Renal cortex interstitium (tissue), 15 donors: ENCODE measurements at places on chromosomes 16 and 17. TPM values are rescaled to one million over a fixed set of nuclear protein-coding genes. Genes with fewer than 3 reads are reported as not detected.

- no peak for DNase-seq
These were observed 5.0 kb upstream of the TLCD2 start for GRCh38 chr17:1714980-1715802.

DNA sequence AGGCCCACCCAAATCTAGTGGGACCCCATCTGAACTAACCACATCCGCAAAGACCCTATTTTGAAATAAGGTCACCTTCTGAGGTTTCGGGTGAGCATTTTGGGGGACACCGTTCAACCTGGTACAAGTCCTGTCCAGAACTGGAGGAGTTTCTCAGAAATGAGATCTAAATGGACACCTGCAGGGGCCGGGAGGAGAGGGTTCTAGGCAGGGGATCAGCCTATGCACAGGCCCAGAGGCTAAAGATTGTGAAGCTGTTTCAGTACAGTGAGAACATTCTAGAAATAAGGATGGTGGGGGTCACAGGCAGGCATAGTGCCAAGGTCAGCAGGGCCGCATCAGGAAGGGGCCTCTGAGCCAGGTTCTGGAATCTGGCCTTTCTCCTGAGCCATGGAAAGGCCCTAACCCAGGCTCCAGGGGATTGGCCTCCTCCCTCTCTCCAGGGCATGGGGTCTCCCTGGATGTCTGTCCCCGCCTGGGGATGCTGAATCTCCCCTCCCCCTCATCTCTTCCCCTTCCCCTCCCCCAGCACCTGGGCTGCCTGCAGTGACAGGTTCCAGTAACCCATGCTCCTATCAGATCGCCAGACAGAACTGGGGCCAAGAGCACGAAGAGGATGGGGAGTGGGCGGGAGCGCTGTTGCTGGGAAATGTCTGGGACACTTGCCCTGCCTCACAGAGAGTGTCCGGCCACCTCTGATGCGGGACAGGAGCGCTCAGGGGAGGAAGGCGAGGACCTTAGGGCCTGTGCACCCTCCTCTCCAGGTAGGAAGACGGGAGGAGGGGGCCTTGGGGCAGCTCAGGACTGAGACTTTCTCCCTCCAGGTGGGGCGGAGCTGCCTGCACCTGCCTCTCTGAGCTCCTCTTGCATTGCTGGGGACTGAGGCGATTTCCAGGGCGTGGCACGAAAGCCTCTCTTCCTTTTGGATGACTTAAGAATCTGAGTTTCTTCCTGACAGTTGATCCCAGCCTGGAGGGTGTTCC is 321.4 kb upstream of the TNRC6C start:
- no peak for DNase-seq

GRCh38 chr17:5591966-5592365 is 7.7 kb upstream of the NLRP1 start:
- DNase-seq: no peak

DNA sequence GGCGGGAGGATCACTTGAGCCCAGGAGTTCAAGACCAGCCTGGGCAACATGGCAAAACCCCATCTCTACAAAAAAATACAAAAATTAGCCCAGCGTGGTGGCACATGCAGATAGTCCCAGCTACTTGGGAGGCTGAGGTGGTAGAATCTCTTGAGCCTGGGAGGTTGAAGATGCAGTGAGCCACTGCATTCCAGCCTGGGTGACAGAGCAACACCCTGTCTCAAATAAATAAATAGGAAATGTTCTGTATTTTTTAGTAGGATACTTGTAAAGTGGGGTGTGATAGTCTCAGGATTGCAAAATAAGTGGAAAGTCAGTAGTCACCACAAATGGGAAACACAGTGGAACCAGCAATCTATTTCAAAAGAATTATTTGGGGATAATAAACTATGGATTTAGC is 4.0 kb downstream of the RSPRY1 start:
- no peak for DNase-seq

GRCh38 chr17:61053469-61053868 is 346.2 kb upstream of the TBX2 start:
- DNase-seq: no peak

DNA sequence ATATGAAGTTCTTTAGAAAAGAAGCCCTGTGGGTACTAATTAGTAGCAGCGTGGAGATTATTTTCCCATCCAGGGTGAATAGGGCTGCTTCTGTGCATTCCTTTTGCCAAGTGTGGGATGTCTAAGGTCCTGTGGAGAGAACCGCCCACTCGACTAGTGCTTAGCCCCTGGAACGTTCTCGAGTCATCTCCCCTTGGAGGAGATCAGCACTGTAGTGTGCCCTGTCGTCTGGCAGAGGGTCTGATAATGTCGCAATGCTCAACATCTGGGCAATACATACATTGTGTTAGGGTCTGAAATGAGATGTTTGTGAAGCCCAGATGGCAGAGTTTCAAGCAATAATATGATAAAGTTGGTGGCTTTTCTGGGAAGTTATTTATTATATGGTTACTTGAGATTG is 64.8 kb downstream of the SPECC1 start:
- no peak for DNase-seq

DNA sequence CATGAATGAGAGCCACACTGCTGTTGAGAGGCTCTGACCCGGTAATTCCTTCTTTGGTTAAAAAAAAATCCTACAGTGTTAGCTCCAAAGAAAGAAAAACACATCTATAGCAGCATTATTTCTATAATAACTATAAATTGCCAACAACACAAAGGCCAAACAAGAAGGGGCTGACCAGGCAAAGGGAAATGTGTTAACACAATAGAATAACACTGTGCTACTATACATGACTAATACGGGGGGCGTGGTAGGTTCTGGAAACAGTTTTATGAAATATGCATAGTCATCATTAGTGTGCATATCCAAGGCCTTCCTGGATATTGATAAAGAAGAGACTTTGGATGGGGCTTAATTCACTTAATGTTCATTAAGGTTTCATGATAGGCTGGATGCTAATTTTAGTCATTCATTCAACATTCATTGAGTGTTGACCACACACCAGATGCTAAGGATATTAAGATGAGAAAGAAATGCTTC is 50.0 kb upstream of the CCL1 start:
- DNase-seq: no peak

- no peak for DNase-seq
These were observed 210.4 kb upstream of the ELAC2 start for GRCh38 chr17:13228225-13228624.

DNA sequence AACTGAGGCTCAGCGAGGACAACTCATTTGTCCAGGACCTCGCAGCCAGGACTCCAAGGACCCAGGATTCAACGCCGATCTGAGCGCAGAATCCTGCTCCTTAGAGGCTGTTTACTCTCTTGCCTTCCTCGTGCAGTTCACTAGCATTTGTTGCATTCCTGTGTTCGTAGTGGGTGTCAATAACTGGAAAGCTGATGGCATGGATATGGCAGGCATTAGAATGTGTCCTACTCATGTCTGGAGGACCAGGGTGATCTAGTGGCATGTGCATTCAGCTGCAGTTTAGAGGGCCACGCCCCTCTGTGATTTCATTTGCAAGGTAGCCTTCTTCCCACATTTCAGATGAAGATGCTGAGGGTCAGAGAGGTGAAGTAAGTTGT is 510 bp downstream of the CRISPLD2 start:
- no peak for DNase-seq

DNA sequence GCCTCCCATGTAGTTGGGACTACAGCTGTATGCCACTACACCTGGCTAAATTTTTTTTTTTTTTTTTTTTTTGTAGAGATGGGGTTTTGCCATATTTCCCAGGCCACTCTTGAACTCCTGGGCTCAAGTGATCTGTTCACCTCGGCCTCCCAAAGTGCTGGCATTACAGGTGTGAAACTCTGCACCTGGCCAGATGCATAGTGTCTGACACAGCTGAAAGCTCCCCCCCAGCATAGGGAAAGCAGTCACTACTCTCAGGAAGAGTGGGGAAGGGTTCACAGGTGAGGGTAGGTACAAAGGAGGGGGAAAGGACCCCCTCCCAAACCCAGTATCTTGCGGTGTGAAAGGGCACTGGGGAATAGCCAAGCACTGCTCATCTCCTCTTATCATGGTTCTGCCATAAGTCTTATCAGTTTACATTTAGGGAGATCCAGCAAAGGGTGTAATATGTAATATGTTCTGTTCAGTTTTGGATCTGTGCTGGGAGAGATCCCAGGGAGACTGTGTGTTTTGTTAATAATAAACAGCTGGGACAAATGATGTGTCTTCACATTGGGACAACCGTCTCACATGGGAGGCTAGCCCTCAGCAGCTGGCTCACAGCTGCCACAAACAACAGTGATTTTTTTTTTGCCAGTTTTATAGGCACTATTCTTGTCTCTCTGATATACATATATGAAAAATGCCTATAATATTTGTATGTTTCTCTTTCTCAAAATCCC is 6.8 kb upstream of the CAVIN1 start:
- no peak for DNase-seq

DNA sequence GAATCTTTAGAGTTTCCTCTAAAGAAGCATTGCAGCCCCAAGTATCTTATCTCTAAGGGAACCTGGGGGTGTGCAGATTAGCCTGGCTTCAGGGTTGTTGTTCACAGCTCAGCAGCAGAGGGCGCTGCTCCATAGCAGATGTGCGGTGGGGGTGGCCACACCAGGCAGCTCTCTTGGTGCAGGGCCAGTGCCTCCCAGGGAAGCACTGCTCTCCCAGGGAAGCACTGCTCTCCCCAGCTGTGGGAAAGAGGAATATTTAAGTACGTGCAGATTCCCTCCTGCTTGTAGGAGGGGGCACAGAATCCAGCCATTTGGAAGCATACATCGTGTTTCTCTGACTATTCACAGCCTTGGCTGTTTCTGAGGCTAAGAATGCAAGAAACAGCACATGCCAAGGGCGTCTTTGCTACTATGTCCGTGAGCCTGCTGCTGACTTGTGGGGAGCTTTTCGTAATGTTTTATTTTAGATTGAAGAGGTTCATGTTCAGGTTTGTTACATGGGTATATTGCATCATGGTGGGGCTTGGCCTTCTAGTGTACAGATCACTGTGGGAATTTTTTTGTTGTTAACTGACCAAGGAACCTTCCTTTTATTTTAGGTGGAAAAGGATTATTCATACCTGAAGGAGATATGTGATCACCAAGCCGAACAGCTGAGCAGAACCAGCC is 217.8 kb downstream of the SPECC1 start:
- peak; percentile 61 for DNase-seq

- no peak for DNase-seq
These were observed 33.1 kb downstream of the CNGB1 start for GRCh38 chr16:57937861-57938260.

DNA sequence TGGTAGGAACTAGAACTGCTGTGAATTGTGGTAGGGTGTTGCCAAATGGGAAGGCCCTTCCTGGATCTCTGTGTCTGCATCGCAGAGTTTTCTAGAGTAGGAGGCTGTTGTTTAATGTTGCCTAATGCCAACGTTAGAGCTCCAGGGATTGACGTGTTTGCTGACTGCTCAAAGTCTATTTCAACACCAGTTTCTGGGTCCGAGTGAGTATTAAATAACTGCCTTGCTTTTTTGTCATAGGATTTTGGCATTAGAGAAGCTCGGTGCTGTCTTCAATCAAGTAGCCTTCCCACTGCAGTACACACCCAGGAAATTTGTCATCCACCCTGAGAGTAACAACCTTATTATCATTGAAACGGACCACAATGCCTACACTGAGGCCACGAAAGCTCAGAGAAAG is 40.0 kb downstream of the SF3B3 start:
- no peak for DNase-seq

GRCh38 chr16:3054965-3055733 is 8.8 kb downstream of the MMP25 start:
- DNase-seq: no peak

GRCh38 chr16:30147843-30148510 is 25.0 kb upstream of the MAPK3 start:
- DNase-seq: no peak

DNA sequence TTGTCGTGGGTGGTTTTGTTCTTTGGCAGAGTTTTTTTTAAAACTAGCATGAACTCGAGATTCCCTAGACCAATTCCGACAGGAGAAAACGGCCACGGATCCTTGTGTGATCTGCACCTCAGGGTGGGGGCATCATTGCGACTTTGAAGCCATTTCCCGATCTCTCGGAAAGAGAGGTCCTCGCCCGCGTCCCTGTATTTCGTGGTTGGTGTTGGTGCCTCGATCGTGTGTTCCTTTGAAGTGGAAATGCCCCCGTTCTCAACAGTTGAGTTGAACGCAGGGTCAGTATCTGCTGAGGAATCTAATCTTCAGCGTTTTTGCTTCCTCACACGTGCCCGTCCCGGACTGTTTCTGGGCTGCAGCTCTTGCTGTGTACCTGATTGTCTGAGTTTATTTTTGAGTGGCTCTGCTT is 1.1 kb downstream of the CRAMP1 start:
- no peak for DNase-seq

DNA sequence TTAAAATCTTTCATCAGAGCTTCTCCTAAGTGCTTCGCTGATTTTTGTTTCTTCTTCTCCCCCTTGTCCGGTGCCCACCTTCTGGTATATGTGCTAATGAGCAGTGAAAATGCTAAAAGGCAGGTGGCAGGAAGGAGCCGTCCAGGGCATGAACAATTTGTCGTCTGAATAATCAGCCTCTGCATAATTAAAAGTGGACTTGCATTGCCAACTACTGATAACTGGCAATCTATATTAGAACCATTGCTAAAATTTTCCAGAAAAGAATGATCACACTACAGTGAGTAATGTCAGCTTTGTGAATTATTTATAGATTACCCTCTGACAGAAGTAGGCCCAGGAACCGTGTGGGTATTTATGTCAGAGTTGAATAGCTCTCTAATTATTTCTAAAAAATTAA is 28.1 kb downstream of the SERPINF1 start:
- no peak for DNase-seq

DNA sequence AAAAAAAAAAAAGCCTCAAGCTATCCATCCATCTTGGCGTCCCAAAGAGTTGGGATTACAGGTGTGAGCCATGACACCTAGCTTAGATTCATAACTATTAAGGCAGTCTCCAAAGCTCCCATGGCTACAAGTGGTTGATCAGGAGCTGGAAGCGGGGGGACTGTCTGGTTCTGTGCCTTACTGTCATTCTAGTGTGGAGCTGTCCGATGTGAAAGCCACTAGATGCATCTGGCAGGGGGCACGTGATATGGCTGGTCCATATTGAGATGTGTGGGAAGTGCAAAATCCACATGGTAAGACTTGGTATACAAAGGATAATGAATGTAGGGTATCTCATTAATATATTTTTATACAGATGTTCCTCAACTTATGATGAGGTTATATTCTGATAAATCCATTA is 38.7 kb downstream of the KPNA2 start:
- no peak for DNase-seq

DNA sequence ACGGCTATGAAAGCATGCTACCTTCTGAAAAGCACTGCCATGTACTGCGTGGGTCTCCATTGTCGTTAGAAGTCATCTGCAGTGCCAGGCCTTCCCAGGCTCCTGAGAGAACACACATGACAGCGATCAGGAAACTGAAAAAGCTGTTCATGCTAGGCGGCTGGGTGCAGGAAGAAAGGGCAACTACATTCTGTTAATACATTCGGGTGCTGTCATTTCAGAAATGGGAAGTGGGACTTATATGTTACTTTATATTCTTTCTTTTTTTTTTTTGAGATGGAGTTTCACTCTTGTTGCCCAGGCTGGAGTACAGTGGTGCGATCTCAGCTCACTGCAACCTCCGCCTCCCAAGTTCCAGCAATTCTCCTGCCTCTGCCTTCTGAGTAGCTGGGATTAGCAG is 19.9 kb downstream of the CFAP20 start:
- DNase-seq: no peak

SRR gene
- polyA plus RNA-seq: 22.9 TPM

VWA3A gene
- polyA plus RNA-seq: 2.1 TPM

CLDN7 gene
- 41.1 TPM for polyA plus RNA-seq

ERBB2 gene
- polyA plus RNA-seq: 165 TPM

CLEC18B gene
- 179 TPM for polyA plus RNA-seq

MAP2K6 gene
- polyA plus RNA-seq: 21.0 TPM
